ENCODE measurements at places on chromosomes 11 and 22. TPM values are rescaled to one million over a fixed set of nuclear protein-coding genes. Genes with fewer than 3 reads are reported as not detected.

GRCh38 chr11:15714641-15715399 is 600.1 kb downstream of the INSC start:
- no peak for DNase-seq

DNA sequence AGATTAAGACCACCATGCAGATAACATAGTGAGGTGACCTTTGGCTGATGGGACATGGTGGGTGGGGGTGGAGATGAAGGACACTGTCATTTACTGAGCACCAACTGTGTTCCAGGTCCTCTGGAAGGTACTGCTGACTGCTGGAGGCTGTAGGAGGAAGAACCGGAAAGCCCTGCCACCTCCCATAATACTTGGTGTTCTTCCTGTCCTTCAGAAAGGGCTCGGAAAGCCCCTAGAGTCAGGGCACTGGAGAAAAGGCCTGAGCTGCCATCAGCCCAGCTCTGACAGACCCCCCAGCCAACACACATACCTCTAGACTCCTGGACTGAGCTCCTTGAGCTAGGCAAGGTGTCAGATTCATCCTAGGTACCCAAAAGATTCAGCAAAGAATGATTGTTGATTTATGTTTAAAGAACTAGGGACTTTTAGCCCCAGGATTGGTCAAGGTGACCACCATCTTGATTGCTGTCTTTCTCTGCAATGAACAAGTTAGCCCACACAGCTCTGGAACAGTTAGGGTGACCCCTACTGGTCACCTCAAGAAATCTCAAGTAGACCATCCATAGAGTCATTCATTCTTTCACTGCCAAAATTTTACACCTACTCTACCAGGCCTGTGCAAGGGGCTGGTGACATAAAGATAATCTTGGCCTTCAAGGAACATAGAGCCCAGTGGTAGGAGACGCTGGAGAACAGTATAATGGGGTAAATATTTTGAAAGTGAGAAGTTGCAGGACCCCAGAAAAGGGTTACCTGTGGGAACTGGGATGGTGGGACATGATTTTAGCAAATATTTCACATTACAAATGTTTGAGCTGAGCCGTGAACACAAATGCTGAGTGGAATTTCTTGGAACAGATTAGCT is 39.4 kb downstream of the IRAG1 start:
- DNase-seq = peak; percentile 14

The OR52N4 gene
- not detected for total RNA-seq

DNA sequence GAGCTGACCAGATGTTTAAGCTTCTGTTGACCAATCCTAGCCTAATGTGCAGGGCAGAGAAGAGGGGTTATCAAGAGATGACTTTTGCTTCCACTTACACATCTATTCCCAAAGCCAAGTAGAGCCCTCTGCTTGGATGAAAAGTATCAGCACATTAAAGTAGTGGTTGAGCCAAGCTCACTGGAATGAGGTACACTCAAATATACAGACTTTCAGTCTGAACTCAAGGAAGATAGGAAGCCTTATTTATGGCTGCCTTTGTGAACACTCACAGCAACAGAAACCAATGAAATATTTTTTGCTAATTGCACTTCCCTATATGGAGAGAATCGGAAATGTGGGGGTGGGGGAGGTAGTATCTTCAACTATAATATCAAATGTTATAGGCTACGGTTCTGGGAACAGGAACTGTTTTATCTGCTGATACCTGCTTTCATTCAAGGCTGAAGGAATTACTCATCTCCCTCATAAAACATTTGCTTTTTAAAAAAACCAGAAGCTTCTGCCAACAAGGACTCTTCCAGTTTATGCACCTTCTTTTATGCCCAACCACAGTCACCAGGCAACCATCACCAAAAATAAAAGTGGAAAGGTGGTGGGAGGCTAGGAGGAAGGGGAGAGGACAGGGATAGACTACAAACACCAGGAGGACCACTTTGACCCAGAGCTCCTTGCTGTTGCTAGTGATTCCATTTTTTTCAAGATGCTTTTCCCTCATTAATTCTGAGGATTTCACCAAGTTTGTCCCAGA is 91.2 kb downstream of the CLPB start:
- no peak for DNase-seq

The ATG16L2 gene
- total RNA-seq = 86.8 TPM

The FXYD6 gene
- total RNA-seq = 0.11 TPM

The SLC43A1 gene
- total RNA-seq = 27.6 TPM

GRCh38 chr11:104148074-104148473 is 15.9 kb downstream of the PDGFD start:
- no peak for DNase-seq

The HTR3A gene
- total RNA-seq = not detected

- no peak for DNase-seq
Observed at GRCh38 chr11:55697817-55698216, 35.8 kb downstream of the OR4C6 start.

- DNase-seq = no peak
Observed at GRCh38 chr22:30908051-30908461, 60.5 kb downstream of the MORC2 start.

The FOLR2 gene
- total RNA-seq = not detected

DNA sequence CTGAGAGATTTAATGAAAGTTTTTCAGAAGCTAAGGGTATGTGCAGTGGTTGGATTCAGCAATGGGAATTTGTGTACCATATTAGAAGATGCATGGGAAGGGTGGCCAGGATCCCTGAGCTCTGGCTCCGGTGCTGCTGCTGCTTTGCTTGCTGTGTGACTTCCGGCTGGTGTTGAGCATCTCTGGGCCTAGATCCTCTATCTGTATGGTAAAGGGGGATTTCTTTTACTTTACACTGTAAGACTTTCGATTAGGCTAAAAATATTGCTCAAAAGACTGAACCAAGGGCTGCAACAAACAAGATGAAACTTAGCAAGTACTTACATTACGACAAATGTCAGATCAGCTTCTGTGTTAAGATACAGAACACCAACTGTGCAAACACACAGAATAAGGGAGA is 39.1 kb downstream of the XRRA1 start:
- DNase-seq = no peak

Data from activated T-helper 2 cell treated with anti-CD3 and anti-CD28 coated beads, Interferon-gamma antibody, Interleukin-2, Interleukin-4, amounts not matched to agents 10 μg/mL and 5 μg/mL and 100 μg/mL, durations not matched to agents 14 hours and 24 hours and 36 hours (primary cell).